ENCODE measurements at places on chromosomes 12 and 14.
A peak's percentile ranks its signal among the peaks of the same experiment; 100 is the strongest.

DNA sequence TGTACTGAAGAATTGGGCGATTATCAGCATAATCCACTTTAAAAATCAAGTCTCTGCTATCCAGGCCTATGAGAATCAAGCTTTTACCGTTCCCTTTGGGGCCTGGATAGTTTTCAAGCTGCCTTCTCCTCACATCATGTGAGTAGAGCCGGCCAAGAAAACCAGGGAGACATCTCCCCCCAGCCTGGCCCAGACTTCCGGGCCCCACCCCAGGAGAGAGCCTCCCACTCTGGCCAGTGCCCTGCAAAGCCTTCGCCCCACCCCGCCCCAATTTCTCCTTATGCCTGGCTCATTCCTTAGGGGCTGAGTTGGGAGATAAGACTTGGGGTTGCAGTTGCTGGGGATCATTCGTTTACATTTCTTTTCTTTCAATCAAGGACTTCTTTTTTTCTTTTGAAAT, 1.4 kb upstream of the TMEM132C start:
- no peak for DNase-seq

- no peak for DNase-seq
Observed at GRCh38 chr12:41013881-41014642, 174.1 kb upstream of the PDZRN4 start.

GRCh38 chr12:67088401-67089118, 180.6 kb upstream of the CAND1 start:
- DNase-seq, result no peak

DNA sequence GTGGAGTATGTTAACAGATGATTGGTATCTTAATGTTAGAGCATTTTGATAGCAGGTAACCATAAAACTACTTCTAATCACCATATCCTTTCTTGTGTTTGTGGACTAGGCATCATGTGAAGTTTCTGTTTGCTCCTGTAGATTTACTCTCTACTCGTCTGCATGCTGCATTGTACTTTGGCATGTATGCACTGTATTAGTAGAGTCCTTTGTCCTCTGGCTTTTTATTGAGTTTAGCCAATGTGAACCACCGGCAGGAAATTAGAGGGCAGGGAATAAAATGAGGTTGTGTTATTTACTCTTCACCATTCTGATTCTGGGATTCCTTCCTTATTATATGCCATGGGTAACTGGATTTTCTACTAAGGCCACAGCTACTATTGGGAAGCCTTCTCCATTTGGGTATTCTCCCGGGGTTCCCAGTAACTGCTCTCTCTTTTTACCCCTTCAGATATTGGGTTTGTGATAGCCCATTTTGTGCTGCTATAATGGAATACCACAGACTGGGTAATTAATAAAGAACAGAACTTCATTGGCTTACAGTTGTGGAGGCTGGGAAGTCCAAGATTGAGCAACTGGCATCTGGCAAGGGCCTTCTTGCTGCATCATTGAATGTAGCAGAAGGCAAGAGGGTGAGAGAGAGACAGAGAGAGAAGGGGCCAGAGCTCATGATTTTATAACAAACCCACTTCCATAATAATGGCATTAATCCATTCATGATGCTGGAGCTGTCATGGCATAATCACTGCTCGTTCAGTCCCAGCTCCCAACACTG, 22.4 kb downstream of the FAM177A1 start:
- no peak for DNase-seq

DNA sequence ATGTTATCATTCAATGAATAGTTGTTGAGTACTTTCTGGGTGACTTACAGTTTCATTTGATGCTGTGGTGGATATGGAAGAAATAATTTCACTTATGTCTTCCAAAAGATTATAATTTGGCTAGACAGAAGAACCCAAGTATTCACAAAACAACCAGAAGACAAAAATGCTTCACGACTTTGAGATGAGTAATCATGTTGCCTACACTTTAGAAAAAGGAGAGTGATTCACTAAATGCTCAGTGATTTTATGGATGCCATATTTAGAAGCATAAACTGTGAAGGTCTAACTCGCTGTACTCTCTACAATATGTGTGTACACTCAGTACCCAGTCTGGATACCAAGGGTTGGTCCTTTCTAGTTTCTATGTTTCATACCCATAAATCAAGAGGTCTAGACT, 101.3 kb upstream of the E2F7 start:
- DNase-seq, result no peak

DNA sequence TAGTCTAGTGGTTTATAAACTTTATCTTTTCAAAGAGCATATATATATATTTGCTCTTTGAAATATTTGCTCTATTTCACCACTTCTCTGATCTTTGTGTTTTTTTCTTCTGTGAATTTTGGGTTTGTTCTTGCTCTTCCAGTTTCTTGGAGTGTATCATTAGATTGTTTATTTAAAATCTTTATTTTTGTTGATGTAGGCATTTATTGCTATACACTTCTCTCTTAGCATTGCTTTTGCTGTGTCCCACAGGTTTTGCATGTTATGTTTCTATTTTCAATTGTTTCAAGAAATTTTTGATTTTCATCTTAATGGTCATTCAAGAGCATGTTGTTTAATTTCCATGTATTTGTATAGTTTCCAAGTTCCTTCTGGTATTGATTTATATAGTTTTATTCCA, 69.1 kb downstream of the BRMS1L start:
- DNase-seq, result no peak

GRCh38 chr14:69910871-69911270, 31.7 kb downstream of the SMOC1 start:
- peak; percentile 21 for DNase-seq

GRCh38 chr12:108814462-108815211, 42.7 kb downstream of the SSH1 start:
- DNase-seq, result no peak

- no peak for DNase-seq
Observed at GRCh38 chr12:70165450-70165849, 77.8 kb upstream of the CNOT2 start.

GRCh38 chr14:87955501-87955900, 37.5 kb downstream of the GALC start:
- DNase-seq, result no peak

DNA sequence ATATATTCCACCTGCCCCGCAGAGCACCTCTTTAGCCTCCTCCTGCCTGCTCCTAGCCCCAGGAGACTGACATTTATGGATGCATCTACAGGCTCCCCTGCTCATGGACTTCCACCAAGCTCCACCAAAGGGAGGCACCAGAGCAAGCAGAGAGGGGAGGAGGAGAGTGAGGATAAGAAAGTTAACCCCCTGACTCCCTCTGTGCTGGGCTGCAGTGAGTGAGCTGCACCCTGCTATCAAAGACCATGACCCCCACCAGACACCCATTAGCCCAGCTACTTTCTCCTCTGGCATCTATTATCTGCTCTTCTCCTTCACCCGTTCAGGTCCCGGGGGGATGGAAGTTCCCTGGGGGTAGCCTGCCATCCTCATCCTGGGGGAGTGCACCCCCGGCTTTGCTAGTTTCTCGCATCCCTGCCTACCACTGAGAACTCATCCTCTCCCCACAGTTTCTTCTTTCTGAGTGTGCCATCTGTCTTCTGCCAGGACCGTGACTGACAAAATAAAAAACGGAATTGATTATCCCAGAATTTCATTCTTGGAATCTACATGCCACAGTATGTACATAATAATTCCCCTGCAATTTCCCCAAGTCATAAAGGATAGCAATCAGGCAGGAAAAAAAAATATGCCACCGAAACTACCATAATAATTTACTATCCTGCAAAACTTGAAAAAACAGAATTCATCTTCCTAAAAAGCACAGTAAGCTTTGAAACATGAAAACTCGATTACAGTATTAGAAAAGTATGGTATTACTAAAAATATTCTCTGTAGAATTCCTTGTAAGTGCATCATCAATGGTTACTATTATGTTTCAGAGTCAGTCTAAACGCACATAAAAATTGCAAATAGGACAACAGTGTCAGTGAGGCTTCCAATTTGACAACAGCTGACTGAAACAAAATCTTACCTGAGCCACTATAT, 45.2 kb downstream of the FOXN3 start:
- DNase-seq, result no peak

GRCh38 chr12:59282999-59283398, 312.8 kb upstream of the SLC16A7 start:
- no peak for DNase-seq

- DNase-seq, result no peak
Observed at GRCh38 chr14:91837076-91837475, 30.3 kb downstream of the TC2N start.

DNA sequence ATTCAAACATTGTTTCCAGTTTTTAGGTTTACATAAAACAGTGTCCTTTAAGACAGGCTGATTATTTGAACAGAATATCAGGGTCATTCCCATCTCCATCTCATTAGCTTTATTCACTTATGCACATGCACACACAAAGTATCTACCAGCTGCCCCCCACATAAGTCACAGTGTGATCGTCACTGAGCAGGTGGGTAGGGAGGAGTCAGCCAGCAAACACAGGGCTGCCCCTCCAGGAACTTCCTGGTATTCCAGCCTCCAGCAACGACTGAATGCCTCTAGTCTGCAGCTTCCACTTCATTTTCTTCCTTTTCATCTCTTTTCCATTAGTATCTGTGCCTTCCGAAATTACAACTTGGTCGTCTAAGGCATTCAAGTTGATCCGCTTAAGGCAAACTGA, 48.8 kb upstream of the FOXN3 start:
- no peak for DNase-seq

Data from nucleus accumbens (tissue), 56 donors.